ENCODE measurements at places on chromosomes 12 and 14.

DNA sequence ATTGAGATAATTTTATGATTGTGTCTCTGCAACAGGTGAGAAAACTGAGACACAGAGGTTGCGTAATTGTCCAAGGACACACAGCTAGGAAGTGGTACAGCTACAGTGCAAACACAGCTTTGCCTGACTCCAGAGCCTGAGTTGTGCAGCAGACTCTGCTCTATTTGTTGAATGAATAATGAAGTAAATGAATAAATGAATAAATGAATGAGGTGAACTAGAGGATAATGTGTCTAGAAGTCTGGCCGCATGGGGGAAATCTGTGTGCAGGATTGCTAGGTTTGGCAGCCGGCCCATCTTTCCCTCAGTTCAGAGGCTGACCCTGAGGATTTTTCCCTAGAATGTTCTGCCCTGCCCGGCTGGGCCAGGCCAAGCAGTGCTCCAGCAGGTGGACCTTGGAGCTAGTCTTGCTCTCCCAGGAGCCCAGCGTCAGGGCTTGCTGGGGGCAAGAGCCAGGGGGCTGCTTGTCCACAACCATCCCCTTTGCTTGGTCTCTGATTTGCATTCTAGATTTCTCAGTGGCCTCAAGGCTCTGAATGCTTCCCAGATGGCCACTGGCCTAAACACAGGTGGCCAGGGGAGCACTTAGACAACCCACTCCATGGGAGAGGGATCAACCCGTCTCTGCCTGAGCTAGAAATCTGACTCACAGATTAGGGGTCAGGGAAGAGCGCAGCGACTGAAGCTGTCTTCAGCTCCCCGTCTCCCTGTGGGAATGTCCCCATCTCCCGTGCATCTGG lies 225.2 kb downstream of the C12orf75 start:
- DNase-seq, result no peak

- no peak for DNase-seq
Observed at GRCh38 chr14:106309423-106309822, 783.0 kb downstream of the TMEM121 start.

DNA sequence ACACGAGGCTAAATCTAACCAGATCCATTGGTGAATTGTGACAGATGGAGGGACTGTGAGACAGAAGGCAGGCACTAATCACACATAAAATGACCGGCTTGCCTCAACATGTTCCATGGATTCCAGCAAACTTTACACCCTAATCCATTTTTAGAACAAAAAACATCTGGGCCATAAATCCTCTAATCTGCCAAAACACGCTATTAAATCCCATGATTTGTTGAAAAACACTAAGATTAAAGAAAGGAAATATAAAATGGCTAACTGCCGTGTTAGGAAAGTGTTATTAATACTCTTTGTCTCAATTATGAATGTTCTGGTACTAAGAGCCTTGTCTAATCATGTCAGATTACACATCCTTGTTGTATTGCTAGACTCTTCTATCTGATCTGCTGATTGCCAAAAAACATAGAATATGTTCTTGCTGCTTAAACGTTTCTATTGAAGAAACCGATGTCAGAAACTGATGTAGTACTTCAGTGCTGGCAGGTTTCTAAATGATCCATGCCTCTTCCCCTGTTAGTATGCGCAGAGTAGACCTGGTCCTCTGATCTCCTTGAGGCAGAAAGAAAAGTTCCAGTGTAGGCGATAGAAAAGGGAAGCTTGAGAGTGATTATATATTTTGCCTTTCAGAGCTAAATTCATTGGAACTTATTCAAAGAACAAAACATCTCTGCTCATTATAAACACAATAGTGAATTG lies 384.9 kb downstream of the SOX5 start:
- no peak for DNase-seq

GRCh38 chr12:67705394-67706370 lies 57.1 kb downstream of the DYRK2 start:
- no peak for DNase-seq

DNA sequence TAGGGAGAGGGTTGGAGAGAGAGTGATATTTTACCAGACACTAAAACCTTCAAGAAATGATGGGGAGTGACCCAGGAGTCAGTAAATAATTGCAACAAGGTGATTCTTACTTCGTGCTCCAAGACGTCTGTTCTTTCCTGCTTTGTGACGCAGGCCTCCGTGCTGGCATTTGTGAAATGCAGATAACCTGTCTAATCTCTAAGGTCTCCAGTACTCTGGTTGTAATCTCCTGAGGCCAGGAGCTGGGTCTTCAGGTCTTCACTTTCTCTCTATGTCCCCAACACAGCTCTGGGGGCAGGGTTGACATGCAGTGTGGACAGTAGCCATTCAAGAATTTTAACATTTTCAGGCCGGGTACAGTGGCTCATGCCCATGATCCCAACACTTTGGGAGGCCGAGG lies 53.1 kb downstream of the CD9 start:
- no peak for DNase-seq

- DNase-seq, result no peak
Observed at GRCh38 chr12:49948866-49949845, 1.4 kb upstream of the AQP2 start.

DNA sequence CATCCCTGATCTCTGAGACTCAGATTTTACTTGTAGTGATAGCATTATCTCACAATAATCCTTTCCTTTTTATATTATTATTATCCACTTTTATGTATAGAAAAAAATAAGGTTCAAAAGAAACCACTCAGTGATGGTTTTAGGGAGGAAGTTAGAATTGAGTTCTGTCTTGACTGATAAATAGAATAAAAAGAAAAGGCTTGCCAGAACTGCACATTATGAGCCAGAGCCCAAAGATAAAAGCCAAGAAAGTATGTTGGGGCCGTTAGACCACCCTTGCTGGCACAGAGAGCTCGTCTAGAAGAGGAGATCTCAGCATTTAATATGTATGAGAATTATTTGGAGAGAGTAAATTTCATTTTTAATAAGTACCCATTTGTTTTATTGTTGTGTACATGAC lies 103.2 kb downstream of the TSPAN8 start:
- DNase-seq, result no peak

- no peak for DNase-seq
Observed at GRCh38 chr14:72889366-72889765, 4.5 kb downstream of the DPF3 start.

- no peak for DNase-seq
Observed at GRCh38 chr12:18361433-18361832, 100.1 kb downstream of the PIK3C2G start.

- no peak for DNase-seq
Observed at GRCh38 chr12:120314220-120314619, 12.1 kb downstream of the SIRT4 start.

DNA sequence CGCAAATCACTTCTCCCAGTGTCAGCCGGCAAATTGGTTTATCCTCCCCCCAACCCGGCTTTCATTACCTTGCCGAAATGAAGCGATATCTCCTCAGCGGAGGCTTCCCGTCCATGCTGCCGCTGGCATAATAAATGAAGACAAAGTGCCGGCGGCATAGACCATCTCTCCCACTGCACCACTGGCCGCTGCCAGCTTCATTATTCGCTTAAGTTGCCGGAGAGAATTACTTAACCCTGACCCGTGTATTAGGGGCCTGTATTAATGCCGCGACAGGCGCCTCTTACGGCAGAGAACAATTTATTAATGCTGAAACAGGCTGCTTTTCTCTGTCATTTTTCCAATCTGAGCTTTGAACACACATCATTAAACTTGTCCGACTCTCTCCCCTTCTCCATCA lies 17.5 kb upstream of the GPATCH2L start:
- no peak for DNase-seq

DNA sequence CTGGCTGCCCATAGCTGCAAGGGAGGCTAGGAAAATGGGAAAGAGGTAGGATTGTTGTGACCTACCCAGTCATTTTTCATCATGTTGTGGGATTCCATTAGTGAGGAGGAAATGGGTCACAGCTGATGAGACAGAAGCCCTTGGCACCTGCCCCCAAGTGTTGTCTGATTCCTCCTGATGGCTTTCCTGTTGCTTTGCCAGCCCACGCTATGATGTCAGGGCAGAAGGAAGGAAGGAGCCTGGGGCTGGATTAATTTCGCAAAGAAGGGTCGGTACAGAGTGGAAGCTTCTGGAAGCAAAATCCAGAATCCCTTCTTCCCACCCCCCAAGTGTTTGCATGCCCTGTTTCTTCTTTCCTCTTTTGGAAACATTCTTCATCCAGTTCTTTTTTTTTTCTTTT lies 8.7 kb downstream of the OTUB2 start:
- DNase-seq, result no peak

DNA sequence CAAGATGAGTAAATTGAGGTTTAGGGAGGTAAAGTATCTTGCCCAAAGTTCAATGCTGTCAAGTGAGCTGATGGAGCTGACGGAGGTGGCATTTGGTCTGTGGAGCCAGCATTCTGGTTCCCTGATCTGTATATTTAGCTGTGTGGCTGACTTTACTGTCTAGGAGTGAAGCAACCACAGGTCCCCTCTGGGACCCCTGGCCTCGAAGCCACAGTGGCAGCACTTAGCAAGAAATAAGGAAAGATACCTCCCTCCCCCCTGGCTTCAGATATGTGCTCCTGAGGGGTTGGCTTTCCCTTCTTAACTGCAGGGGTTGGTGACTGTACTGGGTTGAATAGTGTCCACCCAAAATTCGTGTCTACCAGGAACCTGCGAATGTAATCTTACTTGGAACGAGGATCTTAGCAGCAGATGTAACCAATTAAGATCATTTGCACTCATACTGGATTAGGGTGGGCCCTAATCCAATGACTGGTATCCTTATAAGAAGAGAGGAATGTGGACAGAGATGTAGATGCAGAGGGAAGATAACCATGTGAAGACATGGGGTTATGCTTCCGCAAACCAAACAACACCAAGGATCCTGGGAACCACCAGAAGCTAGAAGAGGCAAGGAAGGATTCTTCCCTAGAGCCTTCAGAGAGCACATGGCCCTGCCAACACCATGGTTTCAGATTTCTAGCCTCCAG lies 2.0 kb upstream of the ACVR1B start:
- DNase-seq, result no peak

- DNase-seq, result no peak
Observed at GRCh38 chr12:34392741-34393085, 370.4 kb downstream of the ALG10 start.

All from activated T-helper 1 cell treated with Interleukin-2 at 50 U/mL for 16 hours (primary cell).